HS-27A (cell line): ENCODE measurements at places on chromosomes 16 and 17.
A peak's percentile ranks its signal among the peaks of the same experiment; 100 is the strongest.

DNA sequence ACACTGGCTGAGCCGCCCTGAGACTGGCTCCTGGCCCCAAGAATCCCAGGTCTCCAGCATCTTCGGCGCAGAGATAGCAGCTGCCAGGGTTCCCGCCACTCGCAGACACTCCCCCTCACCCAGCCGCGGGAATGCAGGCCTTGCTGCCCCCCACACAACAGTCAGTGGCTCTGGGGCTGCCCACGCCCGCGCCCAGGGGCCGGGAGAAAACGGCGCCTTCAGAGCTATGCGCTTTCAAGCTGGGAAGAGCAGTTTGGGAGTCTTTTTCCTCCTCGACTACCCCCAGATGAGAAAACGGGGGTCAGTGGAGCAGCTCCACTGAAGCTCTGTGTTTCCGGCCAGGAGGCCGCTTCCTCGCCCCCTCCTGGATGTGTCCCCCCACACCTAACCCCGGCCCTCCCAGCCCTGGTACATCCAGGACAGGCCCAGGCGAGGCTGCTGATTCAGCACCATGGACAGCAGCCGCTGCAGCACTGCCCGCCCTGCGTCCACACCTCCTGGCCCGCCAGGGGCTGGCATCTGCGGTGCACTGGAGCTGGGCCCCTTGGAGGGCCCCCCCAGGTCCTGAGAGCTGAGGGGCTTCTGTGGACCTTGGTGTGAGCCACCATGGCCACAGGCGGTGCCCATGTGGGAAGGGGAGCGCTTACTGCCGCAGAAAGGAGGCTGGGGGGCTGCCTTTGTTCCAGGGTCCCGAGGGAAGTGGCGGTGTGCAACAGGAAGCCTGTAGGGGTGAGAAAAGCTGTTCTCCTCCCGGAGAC is 35.7 kb downstream of the CACNA1H start:
- no peak for DNase-seq

DNA sequence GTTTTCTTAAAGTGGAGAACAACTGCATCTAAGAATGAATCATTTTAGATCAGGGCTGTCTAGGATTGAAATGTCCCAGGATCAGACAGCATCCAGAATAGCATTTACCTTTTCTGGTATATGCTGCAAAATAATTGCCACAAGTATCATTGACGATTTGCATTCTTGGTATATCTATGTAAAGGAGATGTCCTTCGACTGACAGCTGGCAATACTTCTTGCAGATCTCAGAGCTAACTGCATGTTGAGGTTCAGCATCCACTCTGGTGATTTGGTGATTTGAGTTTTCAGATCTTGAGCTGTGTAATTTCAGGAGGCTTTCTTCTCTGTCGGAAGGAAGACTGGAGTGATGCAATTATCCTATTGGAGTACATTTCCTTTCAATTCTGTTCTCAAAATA is 78.1 kb upstream of the CPHXL start:
- no peak for DNase-seq

DNA sequence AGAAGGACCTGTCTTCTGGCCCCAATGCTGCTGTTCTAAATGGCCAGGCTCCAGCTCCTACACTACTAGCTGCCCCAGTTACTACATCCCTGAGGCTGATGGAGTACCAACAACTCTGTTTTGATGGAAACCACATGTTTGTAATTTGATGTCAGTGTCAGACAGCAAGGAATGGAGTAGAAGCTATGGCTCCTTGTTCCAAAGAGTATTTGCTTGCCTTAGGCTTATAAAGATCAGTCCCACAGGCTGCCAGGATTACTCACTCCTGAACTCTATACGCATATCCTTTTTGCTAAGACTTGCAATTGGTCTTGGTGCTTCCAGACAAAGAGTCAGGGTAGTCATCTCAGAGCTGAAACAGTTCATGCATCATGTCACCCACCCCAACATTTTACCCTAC is 139.6 kb downstream of the HS3ST3A1 start:
- no peak for DNase-seq

- DNase-seq, result no peak
These were observed 10.2 kb downstream of the COTL1 start for GRCh38 chr16:84607694-84608093.

- no peak for DNase-seq
These were observed 183.0 kb downstream of the RBFOX3 start for GRCh38 chr17:79427621-79428539.

- no peak for DNase-seq
These were observed 32.9 kb upstream of the SRSF1 start for GRCh38 chr17:58039975-58040374.

DNA sequence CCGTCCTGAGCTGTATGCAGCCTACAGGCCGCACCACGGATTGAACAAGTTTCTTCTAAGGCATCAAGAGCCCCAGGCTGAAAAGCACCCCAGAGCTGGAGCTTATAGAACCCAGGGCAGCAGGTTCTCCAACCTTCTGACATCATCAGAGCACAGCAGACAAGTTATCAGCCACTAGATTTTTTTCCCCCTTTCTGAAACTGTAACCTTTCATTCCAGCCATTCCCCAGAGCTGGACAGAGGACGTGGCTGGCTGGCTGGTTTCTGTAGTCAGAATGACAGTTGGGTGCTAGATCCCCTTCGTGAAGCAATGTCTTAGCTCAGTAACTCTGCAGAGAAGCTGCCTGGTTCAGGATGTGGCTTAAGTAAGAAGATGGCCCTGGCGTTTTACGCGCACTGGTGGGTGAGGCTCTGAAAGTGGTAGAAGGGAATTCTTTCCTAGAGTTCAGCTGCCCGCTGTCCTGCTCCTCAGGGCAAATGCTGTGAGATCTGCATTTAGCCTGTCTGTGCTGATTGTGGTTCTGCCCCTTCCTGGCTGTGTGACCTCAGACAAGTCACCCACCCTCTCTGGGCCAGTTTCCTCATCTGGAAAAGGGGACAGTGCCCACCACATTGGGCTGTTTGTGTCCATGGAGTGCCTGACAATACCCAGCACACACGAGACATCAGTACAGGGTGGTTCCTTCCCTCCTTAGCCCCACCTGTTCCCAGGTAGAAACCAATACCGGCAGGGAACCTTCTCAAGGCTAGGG is 9.1 kb downstream of the DEXI start:
- DNase-seq, result no peak

DNA sequence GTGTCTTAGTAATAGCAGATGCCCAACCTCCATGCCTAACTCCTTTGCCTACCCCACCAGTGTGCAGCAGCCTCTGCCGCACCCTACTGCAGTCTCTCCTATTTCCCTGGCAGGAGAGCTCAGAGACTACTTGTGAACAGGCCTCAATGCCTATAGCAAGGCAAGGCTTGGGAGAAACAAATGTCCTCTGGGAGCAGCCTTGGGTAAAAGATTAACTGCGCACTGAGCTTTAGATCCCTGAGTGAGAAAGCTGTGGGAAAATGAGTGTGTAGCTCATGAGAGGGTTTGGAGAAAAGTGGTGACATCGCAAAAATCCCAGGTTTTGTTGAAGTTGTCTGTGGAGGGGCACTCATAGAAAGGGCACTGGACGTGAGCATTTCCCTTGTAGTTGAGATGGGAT is 335.8 kb downstream of the WWOX start:
- no peak for DNase-seq

DNA sequence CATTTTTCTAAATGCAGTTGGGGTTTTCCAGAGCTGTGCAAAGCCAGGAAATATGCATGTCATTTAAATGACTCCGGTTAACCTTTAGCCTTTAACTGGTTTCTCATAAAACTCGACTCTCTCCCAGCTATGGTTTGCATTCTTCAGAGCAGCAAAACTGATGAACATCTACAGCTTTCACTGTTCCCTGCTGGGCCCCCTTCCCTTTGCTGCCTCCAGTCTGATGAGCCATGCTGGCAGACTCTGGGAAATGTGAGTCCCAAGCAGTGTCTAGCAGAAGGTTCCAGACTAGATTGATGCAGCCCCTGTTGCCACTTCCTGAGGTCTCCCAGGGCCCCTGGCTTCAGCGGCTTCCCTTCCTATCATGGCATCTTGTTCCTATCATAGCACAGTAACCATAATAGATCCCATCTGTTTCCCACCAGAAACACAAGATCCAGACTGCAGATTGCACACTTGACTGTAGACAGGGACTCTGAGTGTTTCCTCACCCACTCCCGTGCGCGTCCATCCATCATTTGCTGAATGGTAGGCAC is 135.4 kb downstream of the CLEC16A start:
- no peak for DNase-seq

GRCh38 chr17:4444782-4445473 is 11.2 kb downstream of the SPNS3 start:
- DNase-seq, result peak; percentile 30

- no peak for DNase-seq
These were observed 5.9 kb upstream of the CAPN15 start for GRCh38 chr16:521381-522210.

GRCh38 chr16:20749474-20749873 is 7.9 kb upstream of the THUMPD1 start:
- no peak for DNase-seq

DNA sequence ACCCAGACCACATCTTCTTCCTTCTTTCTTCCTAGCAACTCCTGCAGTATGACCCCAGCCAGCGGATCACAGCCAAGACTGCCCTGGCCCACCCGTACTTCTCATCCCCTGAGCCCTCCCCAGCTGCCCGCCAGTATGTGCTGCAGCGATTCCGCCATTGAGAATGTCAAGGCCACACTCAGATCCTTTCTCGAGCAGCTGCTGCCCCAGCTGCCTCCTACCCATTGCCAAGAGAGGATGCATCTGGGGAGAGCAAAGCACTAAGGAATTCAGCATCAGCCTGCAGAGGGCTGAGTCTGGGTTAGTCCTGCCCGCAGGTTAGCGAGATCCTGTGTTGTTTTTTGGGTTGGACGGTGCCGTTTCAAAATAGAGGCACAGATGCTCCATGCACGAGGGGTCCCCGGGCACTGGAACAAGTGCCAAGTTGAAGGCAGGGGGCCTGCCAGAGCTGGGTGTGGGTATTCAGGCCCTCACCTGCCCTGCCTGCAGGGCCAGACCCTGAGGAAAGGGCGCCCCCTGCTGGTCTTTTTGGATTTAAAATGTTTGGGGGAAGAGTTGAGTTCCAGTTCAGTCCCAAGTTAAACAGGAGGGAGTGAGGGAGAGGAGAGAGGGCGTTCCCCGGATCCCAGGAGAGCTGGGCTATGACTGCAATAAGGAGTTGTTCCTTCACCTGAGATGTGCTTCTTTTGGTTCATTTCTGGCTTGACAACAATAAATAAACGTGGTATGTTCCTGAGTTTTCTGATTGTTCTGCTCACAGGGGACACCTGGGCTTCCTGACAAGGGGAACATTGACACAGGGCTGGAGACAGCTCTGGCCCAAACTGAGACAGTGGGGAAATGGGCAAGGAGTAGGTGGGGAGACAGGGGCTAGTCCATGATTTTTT is 4.9 kb downstream of the CDK3 start:
- no peak for DNase-seq

DNA sequence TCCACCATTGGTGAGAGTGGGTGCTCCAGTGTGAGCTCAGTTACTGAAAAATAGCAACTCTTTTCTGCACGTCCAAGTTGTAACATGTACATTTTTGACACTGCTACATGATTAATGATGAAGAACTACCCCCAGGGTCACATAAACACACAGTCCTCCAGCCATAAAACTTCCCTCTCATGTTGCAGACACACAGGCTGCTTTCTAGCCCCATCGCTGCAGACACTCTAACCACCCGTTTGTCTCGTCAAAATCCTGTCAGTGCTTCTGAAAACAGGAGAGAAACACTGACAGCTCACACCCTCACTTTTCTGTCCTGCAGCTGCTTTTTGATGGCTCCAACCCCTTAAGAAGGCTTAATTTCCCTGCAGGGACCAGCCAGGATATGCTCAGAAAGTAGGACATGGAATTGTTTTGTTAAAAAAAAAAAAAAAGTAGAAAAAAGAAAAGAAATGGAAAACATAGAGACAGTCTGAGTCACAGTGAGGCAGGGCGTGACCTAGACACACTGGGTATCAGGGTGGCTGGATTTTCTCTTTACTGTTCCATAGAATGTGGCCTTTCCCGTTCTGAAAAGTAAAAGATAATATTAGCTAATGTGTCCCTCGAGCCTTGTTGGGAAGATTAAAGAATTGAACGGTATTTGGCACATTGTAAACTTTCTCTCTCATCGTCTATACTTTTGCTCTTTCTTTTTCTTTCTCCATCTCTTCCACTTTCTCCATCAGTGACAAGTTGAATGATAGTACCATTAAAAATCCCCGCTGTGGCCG is 20.7 kb upstream of the CCL5 start:
- DNase-seq, result no peak

- DNase-seq, result no peak
These were observed 3.2 kb upstream of the SLC47A2 start for GRCh38 chr17:19719355-19720209.

DNA sequence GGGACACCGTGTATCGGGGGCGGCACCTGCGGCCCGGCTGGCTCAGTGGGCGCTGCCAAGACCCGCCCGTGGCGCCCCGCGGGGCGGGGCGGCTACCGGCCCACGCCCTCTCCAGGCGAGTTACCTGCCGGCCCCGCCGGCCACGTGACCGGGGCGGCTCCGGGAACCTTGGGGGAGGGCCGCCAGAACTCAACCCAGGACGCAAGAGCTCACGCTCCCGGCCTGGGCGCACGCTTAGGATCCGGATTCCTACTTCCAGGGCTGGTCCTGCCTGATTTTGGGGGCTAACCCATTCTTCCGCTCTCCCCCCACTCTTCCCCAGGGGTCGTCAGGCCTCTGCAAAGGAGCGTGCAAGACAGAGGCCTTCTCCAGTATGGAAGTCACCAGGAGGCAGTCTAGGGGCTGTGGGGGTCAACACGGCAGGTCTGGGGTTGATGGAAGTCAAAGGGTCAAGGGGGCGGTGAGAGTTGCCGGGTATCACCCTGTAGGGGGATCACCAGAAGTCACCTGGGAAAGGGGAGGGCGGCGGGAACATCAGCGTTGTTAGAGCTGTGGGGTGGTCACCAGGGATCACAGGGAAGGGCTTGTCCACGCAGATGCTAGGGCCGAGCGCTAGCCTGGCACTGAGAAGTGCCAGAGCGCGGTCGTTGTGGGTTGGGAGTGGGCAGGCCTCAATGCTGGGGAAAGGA is 354 bp upstream of the ESRP2 start:
- DNase-seq, result no peak

GRCh38 chr17:38745545-38745944 is 2.6 kb downstream of the PCGF2 start:
- no peak for DNase-seq

- DNase-seq, result no peak
These were observed 103.6 kb upstream of the C16orf82 start for GRCh38 chr16:26963109-26963508.

GRCh38 chr17:70848785-70849184 is 679.5 kb downstream of the KCNJ2 start:
- DNase-seq, result peak; percentile 29

GRCh38 chr16:8767176-8767575 is 30.3 kb downstream of the TMEM186 start:
- DNase-seq, result no peak

GRCh38 chr16:12998361-12999085 is 97.1 kb downstream of the SHISA9 start:
- no peak for DNase-seq

- DNase-seq, result peak; percentile 98
These were observed 24.1 kb upstream of the ADORA2B start for GRCh38 chr17:15920758-15921239.

GRCh38 chr17:7651665-7652387 is 1.1 kb downstream of the ATP1B2 start:
- DNase-seq, result no peak

GRCh38 chr16:48907906-48908634 is 298.1 kb upstream of the N4BP1 start:
- no peak for DNase-seq
